Epithelial cell of proximal tubule (primary cell): ENCODE measurements at places on chromosomes 5 and 9. TPM values are rescaled to one million over a fixed set of nuclear protein-coding genes. Genes with fewer than 3 reads are reported as not detected.
A peak's percentile ranks its signal among the peaks of the same experiment; 100 is the strongest.

The GNE gene
- total RNA-seq, result 23.4 and 23.9 TPM in 2 replicates

The PITX1 gene
- 0.14 and 1.6 TPM in 2 replicates for total RNA-seq

DNA sequence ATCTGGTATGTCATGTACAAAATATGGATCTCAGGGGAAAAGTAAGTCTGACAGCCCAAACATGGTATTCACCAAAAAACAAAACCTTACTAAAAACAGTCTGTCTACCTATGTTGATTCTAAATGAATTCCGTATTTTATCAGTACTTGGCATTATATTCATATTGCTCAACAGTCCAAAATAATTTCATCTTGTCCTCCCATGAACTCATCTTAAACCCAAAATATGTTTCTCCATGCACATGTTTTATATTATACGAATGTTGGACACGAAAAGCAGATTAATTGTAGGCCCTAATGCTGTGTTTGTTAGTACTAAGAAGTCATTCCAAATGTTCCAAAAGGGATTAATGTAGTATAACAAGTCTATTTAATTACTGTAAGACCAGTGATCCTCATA lies 20.1 kb downstream of the NFIB start:
- no peak for DNase-seq

- no peak for DNase-seq
These were observed 233.3 kb upstream of the ADAMTS16 start for GRCh38 chr5:4906786-4907185.

- peak; percentile 93 for DNase-seq
These were observed 41.1 kb downstream of the GALNT12 start for GRCh38 chr9:98848450-98849149.

GRCh38 chr5:10115669-10116068 lies 134.0 kb downstream of the ATPSCKMT start:
- DNase-seq, result no peak
